Aorta (tissue), 5 donors: ENCODE measurements at places on chromosomes 1 and 21.

DNA sequence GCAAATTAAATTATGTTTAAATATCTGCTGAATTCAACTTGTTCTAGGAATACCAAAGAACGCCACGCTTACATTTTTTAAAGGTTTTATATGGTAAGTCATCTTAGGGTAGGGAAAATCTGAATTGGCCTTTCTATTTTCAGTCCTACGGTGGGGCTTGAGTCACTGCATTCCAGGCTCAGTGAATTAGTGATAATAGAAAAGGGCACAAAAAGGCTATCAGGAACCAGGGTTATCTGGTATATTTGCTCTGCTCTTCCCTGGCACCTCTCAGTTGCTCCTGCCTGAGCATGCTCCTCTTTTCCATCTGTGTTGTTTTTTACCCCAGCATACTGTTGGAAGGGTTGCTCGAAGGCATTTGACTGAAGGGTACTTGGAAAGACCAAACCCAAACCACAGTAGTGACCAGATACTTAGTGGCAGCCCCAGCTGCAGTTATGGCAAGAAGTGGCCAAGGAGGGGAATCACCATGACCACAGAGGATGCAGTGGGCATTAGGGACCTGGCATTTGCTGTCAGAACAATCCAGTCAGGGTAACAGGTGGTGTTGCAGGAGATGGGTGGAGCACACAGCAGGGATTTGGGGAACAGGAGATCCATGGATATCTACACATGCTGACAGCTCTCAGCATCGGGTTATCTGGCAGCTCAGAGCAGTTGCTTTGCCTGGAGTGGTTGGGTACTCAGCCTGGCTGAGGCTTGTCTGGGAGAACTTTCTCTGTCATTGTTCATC is 2.3 kb downstream of the OVAAL start:
- DNase-seq = no peak

- no peak for DNase-seq
Measured at GRCh38 chr1:232669981-232670747, 40.2 kb upstream of the SIPA1L2 start.

DNA sequence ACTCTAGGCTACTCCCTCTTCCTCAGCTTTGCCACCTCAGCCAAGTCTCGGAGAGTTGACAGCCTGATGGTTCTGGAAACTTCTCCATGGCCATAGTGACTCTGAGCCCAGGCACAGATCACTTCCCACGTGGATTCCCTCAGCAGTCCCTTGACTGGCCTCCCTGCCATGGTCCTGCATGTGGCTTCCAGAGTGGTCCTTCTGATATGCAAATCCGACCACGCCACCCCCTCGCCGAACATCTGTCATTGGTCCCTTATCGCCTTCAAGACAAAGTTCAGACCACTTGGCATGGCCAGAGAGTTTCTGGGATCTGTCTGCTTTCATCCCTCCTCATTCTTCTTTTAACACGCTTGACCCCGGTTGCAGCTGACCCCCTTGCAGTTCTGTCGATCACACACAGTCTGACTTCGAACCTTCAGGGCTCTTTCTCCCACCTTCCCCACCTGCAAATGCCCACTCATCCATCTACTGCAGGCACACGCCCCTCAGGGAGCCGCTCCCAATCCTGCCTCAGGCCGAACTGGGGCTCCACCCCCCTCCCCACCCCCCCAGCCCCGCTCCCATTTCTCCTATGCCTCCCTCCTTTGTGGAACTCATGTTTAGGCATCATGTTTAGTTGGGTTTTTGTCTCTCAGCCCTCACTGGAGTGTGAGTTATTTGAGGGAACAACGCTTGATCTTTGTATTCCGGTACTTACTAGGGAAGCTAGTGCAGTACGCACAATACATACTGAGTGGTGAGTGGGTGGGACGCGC is 29.0 kb downstream of the KIAA1614 start:
- DNase-seq = no peak

DNA sequence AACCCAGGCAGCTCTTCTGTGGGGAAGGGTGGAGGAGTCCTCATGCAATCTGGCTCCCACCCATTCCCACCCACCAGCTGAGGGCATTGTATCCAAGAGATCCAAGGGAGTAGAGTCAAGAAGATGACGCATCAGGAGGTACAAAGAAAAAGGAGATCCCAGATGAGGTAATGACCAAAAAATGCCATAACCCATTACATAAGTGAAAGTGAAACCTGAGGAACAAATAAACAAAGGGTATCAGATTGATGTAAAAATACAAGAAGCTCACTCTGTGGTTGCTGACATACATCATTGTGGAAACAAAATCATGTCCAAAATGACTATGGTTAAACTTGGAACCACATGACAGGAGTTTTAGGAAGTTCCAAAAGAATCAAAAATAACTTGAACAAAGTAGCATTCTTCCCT is 42.5 kb downstream of the CCN1 start:
- no peak for DNase-seq
